Retina (tissue), 1 donor: ENCODE measurements at places on chromosomes 3 and 15.
A peak's percentile ranks its signal among the peaks of the same experiment; 100 is the strongest.

DNA sequence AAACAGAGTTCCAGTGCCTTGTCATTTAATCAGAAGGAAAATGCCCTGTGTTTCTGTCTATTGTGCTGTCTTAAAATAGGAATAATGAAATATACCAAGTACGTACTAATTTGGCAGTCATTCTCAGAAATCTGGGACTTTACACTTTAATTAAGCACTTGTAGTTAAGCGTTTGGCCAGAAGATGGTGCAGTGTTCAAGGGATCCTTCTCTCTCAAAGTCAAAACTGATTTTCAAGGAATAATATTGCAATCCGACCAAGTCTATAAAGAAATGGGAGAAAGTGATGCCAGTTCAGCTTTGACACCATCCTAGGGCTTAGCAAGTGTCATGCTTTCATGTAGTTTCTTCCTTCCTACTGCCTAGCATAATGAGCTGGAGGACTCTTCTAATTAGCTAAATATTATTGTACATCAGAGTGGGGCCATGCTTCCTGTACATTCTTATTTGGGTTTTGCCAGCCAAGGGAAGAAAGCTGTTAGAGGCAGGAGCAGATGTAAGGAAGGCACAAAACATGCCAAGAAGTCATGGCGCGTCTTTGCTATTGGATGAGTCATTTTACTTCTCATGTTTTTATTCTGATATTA, 64.8 kb downstream of the SAMMSON start:
- DNase-seq, result peak; percentile 71

GRCh38 chr3:4830586-4830914, 148.7 kb upstream of the BHLHE40 start:
- DNase-seq, result no peak

GRCh38 chr3:197576838-197577237, 21.1 kb upstream of the BDH1 start:
- DNase-seq, result no peak

- no peak for DNase-seq
Observed at GRCh38 chr3:191290311-191291025, 38.7 kb upstream of the CCDC50 start.

DNA sequence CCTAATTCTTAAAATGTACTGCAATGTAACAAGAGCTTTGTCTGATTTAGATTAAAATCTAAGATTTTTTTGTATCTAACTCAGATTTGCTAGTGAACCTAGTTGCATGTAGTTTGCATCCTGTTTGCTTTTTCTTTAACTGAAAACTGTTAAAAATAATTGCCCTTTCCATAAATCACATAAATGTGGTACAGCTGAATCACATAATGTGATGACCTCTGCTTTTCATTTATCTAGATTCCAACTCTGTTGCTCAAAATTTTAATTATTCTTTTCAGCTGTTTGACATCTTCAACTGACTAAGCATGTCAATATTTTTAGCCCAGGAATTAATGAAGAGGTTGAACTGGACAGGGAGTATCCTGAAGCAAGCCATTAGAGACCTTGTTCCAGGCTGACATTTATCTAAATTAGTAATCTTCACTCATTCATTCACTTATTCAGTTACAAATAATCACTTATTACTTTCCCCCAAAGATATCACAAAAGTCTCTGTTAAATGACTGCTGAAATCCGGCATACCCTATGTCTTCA, 101.9 kb upstream of the PLXND1 start:
- no peak for DNase-seq

DNA sequence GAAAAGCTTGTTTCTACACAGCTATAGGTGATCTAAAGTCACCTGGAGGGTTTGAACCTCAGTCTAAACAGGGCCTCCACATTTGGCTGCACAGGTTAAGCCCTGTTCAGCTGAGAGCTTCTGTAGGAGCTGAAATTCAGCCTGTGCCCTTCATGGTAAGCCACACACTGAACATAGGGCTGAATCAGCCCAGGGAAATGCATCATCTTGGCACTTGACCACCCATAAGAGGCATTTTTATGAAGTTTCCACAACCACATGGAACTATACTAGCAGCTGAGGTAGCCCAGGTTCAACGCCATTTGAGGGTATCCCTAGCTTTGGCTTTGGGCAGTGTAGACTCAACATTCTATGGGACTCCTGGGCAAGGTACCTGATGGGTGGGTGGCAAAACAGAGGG, 126.8 kb downstream of the FAM174B start:
- DNase-seq, result no peak

DNA sequence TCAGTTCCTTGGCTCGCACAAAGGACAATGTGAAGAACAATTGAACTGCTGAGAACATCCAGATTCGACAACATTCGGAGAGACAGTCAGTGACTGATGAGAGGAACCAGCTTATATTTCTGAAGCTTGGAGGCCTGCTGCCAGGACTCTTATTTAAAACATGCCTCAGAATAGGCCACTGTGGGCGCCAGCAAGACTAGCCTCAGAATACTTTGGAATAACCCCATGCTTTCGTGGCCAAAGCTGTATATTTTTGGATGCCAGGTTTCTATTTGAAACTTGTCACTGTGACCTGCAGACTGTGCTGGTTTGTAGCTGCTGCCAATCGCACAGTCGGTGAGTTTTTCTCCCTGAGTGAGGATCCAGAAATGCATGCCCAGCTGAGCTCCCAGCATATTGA, 129.9 kb upstream of the UBE3A start:
- no peak for DNase-seq

DNA sequence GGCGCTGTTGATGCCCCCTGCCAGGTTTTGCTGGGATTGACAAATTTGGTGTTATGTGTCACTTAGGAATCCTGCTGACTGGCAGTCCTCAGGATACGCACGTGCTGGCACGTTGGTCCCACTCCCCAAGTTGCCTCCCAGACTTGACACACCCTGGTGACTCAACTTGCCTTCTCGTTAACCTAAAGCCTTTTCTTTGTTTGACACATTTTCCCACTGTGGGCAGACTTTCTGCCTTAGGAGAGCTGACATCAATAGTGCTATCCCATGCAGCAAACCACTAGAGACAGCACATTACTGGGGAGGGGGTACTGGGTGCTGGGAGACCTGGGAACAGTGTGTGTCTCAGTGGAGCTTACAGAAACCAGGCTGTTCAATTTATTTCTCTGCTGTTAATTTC, 104.3 kb downstream of the OXNAD1 start:
- DNase-seq, result no peak

DNA sequence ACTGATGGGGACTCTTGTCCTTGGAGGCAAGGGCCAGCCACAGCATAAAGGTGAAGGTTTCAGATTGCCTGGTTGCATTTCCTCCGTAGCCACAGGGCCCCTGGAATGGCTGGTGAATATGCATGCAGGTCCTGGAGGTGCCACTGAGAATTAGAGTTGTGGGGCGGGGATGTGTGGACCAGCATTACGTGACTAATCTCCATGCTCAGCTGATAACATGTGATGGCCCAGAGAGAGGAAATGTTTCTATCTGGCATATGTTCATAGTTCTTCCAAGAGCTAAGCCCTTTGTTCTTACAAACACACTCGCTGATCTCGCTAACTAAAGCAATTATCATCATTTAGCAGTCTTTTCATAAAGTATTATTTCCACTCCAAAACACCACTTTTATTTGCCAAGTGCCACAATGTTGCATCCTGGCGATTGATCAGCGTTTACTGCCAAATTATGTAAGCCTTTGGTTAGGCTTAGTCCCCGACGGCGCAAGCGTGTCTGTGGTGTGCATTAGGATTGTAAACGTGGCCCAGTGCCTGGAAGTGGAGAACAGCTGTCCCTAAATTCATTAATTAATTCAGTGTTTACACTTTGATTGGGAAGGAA, 55.9 kb downstream of the CGNL1 start:
- DNase-seq, result peak; percentile 70

DNA sequence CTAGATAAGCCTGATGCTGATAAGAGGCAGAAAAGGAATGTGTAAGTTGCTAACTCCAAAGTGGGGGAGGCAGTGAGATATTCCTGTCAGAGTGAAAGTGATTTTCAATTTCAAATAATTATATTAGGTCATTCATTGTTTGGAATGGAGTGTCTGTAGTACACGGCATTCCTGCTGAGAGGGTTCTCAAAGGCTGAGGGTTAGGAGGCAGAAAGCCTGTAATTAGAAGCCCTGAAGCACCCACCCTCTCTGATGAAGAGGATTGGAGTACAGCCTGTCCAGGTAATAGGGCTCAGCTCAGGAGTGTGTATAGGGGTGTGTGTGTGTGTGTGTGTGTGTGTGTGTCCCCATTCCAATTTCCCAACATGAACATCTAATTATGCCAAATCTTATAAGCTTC, 486.8 kb downstream of the MAGI1 start:
- peak; percentile 44 for DNase-seq

DNA sequence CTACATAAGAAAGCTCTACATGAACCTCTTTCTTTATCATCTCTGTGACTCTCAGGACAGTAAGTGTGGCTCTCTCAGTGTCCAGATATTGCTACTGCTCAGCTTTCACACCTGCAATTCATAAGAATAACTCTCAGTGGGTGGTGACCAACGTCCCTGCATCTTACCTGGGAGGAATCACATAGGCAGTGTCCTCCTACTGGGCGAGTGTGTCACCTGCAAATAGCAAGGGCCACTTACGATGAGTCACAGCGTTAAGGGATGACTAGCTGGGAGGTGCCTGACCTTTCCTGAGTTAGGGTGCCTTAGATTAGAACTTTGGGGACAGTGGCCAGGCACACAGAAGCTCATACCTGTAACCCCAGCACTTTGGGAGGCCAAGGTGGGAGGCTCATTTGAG, 90.8 kb upstream of the C3orf80 start:
- no peak for DNase-seq

GRCh38 chr15:44159492-44159891, 35.6 kb downstream of the FRMD5 start:
- no peak for DNase-seq

DNA sequence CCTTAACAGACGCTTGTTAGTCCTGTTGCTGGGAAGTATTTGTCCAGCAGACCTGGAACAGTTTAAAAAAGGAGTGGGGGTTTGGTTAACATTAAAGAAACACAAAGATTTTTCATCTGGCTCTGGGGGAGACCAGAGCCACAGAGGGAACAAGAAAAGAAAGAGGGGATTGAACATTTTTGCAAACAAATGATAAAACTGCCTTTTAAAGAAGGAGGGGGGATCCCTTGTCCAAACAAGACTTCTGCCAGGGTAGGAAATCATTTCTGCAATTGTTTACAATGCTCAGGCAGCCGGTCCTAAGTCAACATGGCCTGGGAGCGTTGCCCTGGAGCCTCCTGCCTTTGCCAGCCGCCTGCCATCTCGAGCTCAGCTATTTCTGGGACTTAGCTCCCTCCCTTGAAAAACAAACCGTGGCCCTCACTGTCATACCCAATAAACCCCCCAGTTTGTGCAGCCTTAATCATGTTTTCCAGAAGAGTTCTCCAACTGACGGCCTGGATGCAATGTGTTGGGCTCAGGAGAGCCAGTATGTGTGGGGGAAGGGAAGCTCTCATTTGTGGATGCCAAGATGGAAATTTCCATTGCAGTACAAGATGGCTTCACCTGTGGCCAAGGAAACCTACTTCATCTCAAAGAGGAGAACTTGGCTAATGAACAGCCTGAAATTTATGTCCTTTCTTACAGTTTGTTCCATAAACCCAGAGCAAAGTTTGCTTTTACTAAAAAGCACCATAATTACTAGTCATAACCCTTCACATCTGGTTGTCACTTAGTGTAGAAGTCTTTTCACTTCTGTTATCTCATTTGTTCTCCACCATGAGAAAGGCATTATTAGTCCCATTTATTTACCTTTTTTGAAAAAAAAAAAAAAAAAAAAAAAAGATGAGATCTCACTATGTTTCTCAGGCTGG, 75.9 kb upstream of the RNU6-1 start:
- peak; percentile 65 for DNase-seq

DNA sequence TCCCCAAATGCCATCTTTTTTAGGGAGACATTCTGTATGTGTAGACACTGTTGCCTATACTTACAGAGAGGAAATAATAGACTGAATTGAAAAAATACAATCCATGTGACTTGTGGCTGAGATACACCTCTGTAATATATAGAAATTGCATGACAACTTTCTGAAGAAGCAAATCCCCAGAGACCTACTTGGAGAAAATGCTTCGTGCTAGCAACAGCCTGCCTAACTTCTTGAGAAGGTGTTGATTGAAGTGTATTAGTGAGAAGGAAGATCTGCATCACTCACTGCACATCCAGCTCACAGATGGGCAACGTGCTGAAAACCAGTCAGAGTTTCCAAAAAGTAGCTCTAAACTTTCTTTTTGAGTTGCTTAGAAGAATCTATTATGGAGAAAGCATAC, 404.1 kb downstream of the EPHB1 start:
- no peak for DNase-seq

DNA sequence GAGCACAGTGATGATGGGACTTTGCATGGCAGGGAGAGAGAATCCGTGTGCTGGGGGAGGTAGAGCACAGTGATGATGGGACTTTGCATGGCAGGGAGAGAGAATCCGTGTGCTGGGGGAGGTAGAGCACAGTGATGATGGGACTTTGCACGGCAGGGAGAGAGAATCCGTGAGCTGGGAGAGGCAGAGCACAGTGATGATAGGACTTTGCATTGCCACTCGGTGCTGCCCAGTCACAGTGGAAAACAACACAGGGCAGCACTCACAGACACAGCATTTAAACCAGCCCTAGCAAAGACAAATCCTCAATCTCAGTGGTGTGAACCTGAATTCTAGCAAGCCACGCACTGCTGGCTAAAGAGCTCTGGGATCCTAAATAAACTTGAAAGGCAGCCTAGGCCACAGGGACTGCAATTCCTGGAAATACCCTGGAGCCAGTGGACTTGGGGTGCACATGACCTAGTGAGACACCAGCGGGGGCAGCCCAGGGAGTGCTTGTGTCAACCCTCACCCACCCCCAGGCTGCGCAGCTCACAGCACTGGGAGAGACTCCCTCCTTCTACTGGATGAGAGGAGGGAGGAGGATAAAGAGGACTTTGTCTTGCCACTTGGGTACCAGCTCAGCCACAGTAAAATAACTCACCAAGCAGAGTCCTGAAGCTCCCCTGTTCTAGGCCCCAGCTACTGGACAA, 23.4 kb upstream of the TNK2 start:
- no peak for DNase-seq

DNA sequence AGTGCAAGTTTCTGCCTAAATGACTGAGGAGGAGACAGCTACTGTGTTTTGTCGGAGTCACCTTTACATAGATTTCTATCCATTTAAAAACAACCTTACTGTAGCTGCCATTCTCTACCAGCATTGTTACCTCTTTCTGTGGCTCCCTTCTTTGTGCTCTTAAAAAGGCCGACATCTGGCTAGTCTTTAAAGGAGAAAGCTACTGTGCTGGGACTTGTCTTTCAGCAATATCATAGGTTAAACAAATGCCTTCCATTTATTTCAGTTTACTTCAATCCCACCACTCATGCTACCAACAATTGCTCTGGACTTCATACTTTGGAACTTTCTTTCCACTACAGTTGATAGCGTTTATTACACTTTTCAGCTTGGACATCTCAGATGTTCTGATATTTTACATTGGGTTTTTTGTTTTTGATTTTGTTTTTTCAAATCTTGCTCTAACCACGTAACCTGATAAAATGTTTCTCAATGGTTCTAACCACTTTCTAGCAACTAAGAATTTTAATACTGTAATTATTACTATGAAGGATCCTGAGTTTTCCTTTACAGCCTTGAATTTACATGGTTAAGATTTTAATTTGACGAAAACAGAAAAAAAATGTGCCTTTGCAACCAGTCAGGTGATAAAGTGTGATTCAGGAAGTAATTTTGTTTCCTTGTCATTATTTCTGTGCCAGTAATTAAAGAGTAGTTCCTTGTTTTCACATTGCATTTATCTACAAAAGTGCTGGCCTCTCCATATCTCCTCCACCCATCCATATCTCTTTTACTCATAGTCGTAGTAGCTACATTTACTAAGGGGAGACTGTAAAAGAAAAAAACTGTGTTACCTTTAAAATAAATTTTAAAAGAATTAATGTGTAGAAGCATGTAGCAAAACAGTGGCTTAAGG, 1.3 kb upstream of the CBLB start:
- DNase-seq, result no peak

- DNase-seq, result no peak
Observed at GRCh38 chr15:52563501-52564060, 5.2 kb downstream of the ARPP19 start.
